ENCODE measurements at places on chromosomes 12 and 14.

- DNase-seq, result no peak
Measured at GRCh38 chr12:21553329-21553675, 27.2 kb downstream of the SPX start.

- DNase-seq, result no peak
Measured at GRCh38 chr14:81449576-81449975, 49.5 kb upstream of the STON2 start.

- no peak for DNase-seq
Measured at GRCh38 chr12:90618586-90618985, 336.4 kb downstream of the CCER1 start.

GRCh38 chr12:66196806-66197205 is 7.8 kb downstream of the IRAK3 start:
- DNase-seq, result peak; percentile 61

GRCh38 chr14:89201645-89202044 is 215.4 kb downstream of the FOXN3 start:
- no peak for DNase-seq

GRCh38 chr14:100131181-100131580 is 28.3 kb downstream of the DEGS2 start:
- DNase-seq, result no peak

All from activated CD4-positive, alpha-beta T cell treated with anti-CD3 and anti-CD28 coated beads, Interleukin-2, Interleukin-4, amounts not matched to agents 100 ng/mL and 50 ng/mL, durations not matched to agents 16 hours and 8 hours (primary cell).